ENCODE measurements at places on chromosomes 16 and 17.
A peak's percentile ranks its signal among the peaks of the same experiment; 100 is the strongest.

DNA sequence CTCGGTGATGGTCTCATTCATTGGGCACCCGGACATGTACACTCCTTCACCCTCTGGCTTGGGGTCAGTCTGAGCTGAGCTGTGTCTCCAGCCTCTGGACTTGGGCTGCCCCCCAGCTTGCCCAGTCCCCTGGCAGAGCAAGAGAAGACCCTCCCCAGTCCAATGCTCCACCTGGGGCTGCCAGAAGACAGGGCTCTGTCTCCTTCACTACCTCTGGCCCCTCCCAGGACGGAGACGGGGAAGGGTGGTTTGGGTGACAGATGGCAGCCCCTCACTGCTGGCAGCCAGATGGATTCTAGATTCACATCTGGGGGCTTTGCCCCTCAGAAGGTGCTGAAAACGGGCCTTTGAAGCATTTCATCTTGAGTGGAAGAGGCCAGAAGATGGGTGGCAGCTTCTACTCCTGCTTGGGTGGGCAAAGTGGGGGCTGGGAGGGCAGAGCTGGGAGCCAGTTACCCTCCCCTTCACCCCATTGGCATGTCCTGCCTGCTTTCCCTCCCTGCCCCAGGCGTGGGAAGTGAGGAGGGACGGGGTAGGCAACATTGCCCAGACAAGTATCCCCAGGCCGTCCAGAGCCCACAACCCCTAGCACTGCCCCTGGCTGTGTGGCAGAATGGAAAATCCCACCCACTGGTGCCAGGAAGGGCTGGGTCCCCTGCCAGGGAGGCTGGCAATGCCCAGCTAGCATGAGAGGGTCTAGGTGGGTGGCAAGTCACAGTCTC is 13.9 kb downstream of the NGFR start:
- no peak for DNase-seq

- DNase-seq, result no peak
These were observed 60.6 kb upstream of the DNAH17 start for GRCh38 chr17:78637643-78638420.

- no peak for DNase-seq
These were observed 100.5 kb downstream of the XYLT1 start for GRCh38 chr16:17370223-17370707.

DNA sequence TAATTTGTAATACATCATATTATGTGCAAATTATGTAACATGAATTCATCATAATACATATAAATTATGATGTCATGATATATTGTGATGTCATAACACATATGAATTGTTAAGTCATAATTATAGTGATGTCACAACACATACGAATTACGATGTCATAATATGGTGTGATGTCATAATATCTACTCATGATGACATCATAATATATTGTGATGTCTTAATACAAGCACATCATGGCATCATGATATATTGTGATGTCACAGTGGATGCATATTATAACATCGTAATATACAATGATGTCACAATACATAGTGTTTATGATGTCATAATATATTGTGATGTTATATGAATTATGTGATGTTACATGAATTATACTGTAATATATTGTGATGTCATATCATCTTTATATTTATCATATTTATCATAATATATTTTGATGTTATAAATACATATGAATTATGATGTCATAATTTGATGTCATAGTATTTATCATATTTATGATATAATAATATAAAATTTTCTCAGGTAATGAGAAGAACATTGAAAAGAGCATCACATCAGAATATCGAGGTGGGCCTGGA is 1793.0 kb downstream of the TP53TG3F start:
- DNase-seq, result no peak

DNA sequence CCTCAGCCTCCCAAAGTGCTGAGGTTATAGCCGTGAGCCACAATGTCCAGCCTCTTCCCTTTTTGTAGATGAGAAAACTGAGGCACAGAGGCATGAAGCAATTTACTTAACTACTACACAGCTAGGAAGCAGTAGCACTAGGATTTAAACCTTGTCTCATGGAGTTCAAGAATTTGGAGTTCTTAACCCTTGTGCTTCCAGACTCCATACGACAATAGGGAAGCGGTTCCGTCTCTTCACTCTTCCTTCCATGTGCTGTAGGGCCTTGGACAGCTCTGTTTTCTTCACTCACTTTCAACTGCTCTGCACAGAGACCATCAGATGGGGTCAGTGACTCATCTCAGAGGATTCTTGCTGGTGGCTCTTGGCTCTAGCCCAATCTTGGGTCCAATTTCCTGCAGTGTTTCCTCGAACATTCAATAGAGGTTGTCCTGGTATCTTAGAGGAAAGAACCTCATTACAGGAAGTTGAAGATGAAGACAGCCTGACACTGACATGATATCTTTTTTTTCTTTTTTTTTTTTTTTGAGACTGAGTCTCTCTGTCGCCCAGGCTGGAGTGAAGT is 19.3 kb downstream of the ITGAL start:
- peak; percentile 17 for DNase-seq

GRCh38 chr17:42193216-42193968 is 902 bp downstream of the GHDC start:
- no peak for DNase-seq

DNA sequence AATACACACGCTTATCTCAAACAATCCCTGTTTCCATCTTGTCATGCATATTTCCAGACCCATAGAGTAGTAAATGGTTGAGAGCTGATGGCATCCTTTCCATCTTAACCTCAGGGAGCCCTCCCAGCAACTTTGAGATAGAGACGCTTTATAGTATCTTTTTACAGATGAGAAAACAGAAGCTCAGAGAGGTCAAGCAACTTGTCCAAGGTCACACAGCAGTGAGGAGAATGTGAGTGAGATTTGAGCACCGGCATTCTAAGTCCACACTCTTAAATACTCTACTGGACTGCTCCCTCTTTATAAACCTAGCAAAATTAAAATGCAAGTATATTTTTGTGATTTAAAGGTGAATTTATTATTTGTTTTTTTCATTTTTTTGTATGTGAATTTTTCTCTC is 19.9 kb upstream of the KCNG4 start:
- DNase-seq, result no peak

GRCh38 chr17:76326306-76326705 is 18.2 kb upstream of the QRICH2 start:
- no peak for DNase-seq

GRCh38 chr16:2529961-2530628 is 1.1 kb downstream of the CEMP1 start:
- DNase-seq, result no peak

- DNase-seq, result peak; percentile 74
These were observed 152.4 kb downstream of the ZNF423 start for GRCh38 chr16:49703483-49703882.

GRCh38 chr17:4896332-4897197 is 2.8 kb upstream of the C17orf107 start:
- no peak for DNase-seq

DNA sequence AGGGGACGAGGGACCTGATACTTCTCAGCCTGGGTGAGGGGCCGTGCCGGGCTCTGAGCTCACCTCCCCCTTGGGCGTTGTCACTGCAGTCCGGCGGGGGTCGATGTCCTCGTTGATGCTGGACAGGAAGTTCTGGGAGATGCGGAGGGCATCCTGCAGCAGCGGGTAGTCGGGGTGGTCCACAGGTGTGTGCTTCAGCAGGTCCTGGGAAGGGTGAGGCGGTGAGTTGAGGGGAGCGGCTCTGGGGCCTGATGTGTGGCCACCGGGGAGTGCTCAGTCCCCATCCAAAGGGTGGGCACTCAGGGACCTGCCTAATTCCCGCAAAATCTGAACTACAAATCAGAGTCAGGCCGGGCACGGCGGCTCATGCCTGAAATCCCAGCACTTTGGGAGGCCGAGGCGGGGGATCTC is 75.6 kb downstream of the TIMM22 start:
- no peak for DNase-seq

DNA sequence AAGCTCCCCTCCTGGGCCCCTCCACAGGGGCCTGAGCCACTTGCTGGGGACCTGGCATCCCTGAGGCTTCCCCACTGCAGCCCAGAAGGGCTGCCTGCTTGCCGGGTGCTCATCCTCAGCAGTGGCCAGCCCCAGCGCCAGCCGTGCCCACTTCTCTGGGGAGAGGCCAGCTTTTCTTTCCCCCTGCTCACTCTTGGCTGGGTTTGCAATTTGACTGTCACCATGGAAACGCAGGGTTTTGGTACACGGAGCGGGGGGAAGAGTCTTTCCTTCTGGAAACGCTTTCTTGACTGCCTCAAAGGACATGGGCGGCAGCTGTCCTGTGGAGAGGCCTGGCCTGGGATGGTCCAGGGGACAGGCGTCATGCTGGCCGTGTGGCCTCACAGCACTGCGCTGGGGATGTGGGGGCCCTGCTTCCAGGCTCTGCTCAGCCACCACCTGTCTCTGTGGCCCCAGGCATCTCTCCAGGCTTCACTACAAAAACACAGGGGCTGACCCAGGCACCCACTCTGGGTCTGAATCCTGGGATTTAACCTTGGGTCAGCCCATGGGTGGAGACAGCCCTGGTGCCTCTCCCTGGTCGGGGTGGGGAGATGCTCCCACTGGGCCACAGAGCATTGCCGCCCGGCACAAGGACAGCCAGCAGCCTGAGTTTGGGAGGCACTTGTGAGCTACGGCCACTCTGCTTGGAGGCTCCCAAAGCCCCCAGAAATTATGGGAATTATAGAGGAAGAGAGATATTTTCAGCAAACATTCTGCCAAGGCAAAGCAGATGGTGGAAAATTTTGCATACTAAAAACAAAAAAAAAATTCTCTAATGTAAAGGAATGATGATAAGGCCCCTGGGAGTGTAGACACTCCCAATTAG is 45.9 kb upstream of the DOC2B start:
- peak; percentile 91 for DNase-seq

DNA sequence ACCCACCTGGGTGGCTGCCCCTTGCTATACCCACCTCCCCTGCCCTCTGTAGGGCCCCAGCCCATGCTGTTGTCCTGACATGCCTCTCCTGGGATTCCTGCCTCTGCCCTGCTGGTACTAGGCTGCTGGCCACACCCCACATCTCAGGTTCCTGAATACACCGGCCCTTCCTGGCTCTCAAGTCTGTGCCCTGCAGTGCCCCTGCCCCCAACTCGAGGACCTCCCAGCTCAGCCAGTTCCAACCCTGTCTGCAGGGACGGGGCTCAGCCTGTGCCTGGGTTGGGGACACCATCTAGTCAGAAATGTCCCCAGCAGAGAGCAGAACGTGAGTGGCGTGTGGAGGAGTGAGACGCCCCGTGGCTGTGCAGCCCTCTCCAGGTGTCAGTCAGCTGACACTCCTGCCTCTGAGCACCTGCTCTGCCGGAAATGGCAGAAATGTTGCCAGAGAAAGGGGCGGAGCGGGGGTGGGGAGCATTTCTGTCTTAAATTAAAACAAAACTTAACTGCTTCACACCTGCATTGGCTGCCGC is 28.7 kb downstream of the ACSF3 start:
- DNase-seq, result peak; percentile 5

GRCh38 chr17:34354637-34355036 is 1.6 kb upstream of the CCL13 start:
- no peak for DNase-seq

DNA sequence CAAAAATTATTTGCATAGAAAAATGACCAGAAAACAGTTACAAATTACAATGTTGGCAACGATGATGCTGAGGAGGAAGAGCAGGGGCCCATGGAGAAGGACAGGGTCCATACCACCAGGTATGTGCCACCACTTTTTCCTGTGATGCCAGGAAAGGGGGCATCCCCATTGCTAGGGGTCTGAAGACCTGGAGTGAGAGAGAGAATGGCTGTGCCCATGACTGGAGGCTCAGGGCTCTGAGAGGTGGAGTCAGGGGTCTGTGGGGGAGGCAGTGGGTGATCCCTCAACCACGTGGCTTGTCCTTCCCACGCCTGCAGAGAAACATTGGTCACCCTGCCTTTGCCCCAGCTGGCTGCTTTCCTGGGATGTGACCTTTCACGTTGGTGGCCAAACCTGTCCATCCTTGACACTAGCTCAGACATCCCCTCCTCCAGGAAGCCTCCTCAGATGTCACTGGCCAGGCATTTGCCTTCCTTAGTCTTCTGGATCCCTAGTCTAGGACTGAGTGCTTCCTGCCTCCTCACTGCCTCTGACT is 51.4 kb downstream of the SOCS1 start:
- DNase-seq, result no peak

GRCh38 chr16:10581507-10581906 is 1.1 kb upstream of the EMP2 start:
- no peak for DNase-seq

DNA sequence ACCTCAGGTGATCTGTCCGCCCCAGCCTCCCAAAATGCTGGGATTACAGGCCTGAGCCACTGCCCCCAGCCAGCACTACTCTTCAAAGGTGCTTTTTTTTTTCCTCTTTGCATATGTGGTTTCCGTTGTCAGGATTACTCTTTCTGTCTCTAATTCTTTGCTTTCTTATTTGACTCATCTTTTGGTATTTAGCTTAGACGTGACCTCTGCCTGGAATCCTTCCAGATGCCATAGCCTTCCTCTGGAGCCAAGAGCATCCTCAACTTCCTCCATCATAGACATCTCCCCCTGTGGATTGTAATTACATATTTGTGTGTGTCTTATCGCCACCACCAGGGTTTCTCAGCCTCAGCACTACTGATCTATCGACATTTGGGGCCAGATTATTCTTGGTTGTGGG is 84.4 kb upstream of the XYLT1 start:
- DNase-seq, result no peak

DNA sequence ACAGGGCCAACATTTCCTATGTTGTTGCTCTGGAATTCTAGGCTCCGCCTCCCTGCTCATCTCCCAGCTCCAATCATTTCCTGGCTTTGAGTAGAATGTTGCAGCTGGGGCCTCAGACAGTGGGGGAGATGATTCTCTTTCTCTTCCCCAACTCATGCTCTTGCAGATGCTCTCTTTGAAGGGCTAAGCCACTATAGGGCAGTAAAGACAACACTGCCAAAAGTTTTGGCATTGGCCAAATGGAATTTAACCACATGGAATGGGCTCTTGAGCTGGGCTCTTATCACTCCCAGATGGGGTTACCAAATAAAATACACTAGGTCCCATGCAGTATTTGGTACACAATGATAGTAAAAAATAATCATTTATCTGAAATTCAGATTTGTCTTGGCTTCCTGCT is 19.6 kb upstream of the EFCAB13 start:
- no peak for DNase-seq

- no peak for DNase-seq
These were observed 29.0 kb downstream of the CDK5R1 start for GRCh38 chr17:32515677-32516383.

- DNase-seq, result no peak
These were observed 33.5 kb downstream of the HS3ST3B1 start for GRCh38 chr17:14334276-14334840.

- DNase-seq, result no peak
These were observed 30.5 kb downstream of the CEP295NL start for GRCh38 chr17:78872486-78872885.

DNA sequence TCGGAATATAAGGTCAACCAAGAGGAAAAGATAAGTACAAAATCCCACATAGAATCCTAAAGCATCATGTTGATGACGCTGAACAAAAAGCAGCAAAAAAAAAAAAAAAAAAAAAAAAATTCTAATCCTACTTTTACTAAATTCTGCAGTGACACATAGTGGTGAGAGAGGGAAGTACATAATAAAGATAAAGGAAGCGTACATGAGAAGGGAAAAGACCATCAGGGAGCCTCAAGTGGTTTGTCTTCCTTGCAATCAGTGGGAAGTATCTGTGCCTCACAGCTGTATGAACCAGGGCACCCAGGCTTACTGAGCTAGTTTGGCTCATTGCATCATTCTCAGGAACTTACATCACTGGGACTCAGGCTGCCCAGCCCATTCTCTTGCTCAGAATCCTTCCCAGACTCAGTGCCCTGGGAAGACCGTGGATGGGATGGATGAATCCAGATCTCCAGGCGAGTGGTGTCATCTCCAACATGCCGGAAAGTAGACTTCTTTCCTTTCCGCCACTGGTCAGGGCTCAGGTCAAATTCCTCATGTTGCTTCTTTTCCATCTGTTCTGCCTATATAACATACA is 21.2 kb downstream of the SMG6 start:
- peak; percentile 88 for DNase-seq

- no peak for DNase-seq
These were observed 33.0 kb upstream of the SEC14L1 start for GRCh38 chr17:77107506-77108433.
